Smooth muscle cell of the coronary artery (primary cell): ENCODE measurements at places on chromosomes 6 and 20. TPM values are rescaled to one million over a fixed set of nuclear protein-coding genes. Genes with fewer than 3 reads are reported as not detected.

RNF182 gene
- total RNA-seq: 0.47 TPM in 1 of 2 replicates, not detected in the other

SNHG17 gene
- total RNA-seq: 2.5 and 5.1 TPM in 2 replicates

SMLR1 gene
- total RNA-seq: not detected in 2 replicates

C20orf144 gene
- 0.15 TPM in 1 of 2 replicates, not detected in the other for total RNA-seq

AIF1 gene
- not detected in 2 replicates for total RNA-seq

SDC4 gene
- 28.8 and 50.7 TPM in 2 replicates for total RNA-seq

SLC22A7 gene
- not detected in 2 replicates for total RNA-seq

KCNK16 gene
- not detected in 2 replicates for total RNA-seq

SLC23A2 gene
- total RNA-seq: 6.4 and 20.5 TPM in 2 replicates

ZGPAT gene
- 15.3 and 28.8 TPM in 2 replicates for total RNA-seq

HSPA1L gene
- 0.98 and 4.1 TPM in 2 replicates for total RNA-seq

LINC00237 gene
- not detected in 2 replicates for total RNA-seq

EBF4 gene
- 0.59 and 0.75 TPM in 2 replicates for total RNA-seq

ADGB gene
- total RNA-seq: not detected in 2 replicates

DEFB124 gene
- total RNA-seq: not detected in 2 replicates

C6orf58 gene
- total RNA-seq: not detected in 2 replicates

KIF13A gene
- total RNA-seq: 42.8 and 56.2 TPM in 2 replicates

ABHD16A gene
- 51.3 and 104 TPM in 2 replicates for total RNA-seq

COL21A1 gene
- 0.53 and 29.5 TPM in 2 replicates for total RNA-seq

RBPJL gene
- total RNA-seq: not detected in 2 replicates

EYA2 gene
- 0.15 and 0.70 TPM in 2 replicates for total RNA-seq

HCRTR2 gene
- not detected in 2 replicates for total RNA-seq

TGM3 gene
- not detected in 2 replicates for total RNA-seq

GNAS-AS1 gene
- 0.35 and 1.1 TPM in 2 replicates for total RNA-seq

MUC22 gene
- total RNA-seq: not detected in 2 replicates

THEMIS gene
- not detected in 2 replicates for total RNA-seq

TBC1D32 gene
- 7.7 and 13.8 TPM in 2 replicates for total RNA-seq

FAM120B gene
- 10.1 and 12.3 TPM in 2 replicates for total RNA-seq

TFEB gene
- total RNA-seq: 2.6 and 6.3 TPM in 2 replicates

RBBP8NL gene
- total RNA-seq: not detected in 2 replicates

ELOVL4 gene
- 2.5 and 3.1 TPM in 2 replicates for total RNA-seq

RREB1 gene
- total RNA-seq: 8.9 and 12.4 TPM in 2 replicates

TRPC4AP gene
- total RNA-seq: 41.1 and 69.9 TPM in 2 replicates

ABCF1 gene
- total RNA-seq: 36.5 and 46.5 TPM in 2 replicates

NKX2-2 gene
- total RNA-seq: not detected in 2 replicates
